GF-D8 (cell line): ENCODE measurements at places on chromosomes 11 and 22.

- no peak for DNase-seq
Observed at GRCh38 chr22:33006220-33006954, 51.8 kb downstream of the SYN3 start.

- no peak for DNase-seq
Observed at GRCh38 chr22:46491946-46492345, 45.5 kb downstream of the CELSR1 start.

GRCh38 chr22:28548406-28548805 is 131.2 kb downstream of the TTC28 start:
- DNase-seq: no peak

DNA sequence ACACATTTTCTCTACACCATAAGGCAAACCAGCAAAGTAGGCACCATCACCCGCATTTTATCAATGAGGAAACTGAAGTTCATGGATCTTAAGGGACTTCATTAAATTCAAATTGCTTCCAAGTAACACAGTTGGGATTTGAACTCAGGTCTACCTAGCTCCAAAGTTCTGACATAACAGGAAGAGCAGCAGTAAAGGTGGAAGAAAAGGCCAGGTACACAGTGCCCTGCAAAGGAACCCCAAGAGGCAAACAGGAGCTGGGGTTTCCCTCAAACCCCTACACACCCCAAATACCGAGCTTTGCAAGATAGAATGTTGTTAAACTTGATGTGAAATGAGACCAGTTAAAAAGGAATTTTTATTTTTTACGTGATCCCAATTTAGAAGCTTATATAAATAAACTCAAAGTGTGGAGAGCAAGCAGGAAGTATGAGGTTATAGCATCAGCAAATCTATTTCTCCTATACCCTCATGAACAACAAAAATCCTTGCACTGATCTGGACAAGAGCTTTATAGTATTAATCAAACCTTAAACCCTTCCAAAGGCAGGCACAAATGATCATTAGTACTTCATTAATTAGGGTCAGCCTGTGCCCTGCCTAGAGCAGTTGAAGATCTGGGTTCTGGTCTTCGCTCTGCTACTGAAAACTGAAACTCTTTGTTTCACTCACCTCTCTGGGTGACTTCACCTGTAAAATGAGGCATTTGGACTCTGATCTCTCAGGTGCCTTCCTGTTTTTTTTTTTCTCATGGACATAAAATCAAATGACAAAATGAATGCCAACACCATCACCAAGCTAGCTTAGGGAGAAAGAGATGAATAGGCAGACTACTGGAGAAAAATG is 36.5 kb downstream of the SYTL2 start:
- no peak for DNase-seq

GRCh38 chr11:48167380-48167779 is 49.2 kb upstream of the OR4B1 start:
- no peak for DNase-seq

DNA sequence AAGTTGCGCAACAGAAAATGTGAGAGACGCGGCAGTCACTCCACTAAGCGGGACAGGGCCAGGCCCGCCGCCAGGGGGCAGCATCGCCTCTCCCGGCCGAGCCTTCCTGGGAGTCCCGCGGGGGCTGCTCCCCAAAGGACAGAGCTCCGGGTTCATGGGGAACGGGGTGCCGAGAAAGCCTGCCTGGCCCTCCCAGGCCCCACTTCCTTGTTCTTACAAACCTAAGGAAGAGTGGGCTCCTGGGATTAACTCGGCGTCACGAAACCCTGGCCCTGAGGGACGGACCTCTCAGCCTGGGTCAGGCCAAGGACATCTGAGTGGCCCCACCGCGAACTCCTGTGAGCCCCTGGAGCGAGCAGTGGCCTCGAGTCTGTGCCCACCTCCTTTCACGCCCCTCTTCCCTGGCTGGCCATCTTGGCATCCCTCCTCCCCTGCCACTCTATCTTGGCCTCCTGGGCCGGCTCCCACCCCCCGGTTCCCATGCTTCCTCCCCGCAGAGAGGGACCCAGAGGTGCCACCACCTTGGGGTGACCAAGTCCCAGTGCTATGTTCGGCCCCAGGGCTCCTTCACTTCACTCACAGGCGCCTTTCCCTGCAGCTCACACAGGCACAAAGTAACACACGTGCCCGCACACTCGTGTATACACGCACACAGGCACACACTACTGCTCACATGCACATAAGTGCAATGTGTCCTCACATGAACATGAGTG is 99.9 kb upstream of the FGF3 start:
- no peak for DNase-seq

DNA sequence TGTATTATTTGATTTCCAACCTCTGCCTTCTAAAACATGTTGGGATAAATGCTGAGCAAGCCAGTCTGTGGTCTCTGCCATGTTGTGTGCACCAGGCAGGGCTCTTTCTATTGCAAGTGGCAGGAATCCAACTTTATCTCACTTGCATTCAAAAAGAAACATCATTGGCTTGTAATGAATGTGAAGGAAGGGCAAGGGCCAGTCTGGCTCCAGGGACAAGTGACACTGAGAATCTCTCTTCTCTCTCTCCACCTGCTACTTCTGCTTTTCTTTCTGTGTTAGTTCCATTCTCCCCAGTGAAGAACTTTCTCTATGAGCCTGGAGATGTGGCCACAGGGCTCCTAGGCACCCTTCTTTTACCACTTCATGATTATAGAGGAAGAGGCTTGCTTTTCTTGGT is 329.9 kb upstream of the NCAM1 start:
- no peak for DNase-seq

DNA sequence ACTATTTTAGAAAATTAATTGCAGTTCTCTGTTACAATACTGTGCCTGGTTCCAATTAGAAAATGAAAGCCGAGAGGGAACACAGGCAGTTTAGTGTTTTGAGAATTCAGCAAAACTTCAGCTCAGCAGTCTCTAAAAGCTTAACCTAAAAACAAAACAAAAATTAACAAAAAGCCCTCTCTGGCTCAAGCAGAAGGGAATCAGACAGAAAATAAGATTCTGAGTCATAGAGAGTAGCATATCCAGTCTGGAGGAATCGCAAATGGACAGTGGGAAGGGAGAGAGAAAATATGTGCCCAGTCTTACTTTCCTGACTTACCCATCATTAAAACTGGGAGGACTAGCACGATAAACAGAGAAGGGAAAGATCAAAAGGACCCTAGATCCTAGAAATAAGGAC is 38.1 kb upstream of the CHRM4 start:
- DNase-seq: no peak

GRCh38 chr11:20275987-20276965 is 87.2 kb upstream of the HTATIP2 start:
- DNase-seq: no peak

DNA sequence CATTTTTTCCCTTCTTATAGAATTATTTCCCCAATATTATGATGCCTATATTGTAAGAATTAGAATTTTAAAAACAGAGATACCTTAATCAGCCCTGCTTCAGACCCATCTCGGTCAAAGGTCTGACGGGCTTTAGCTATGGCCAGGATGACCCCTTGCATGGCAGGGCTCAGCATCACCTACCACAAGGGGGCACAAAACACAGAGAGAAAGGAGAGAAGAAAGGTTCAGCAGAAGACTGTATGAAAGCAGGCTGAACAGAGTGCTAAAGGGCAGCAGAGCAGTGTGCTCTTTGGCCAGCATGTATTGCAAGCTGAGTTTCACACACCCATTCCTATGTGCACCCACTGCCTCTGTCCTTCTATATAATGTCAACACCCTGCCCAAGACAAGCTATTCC is 26.8 kb downstream of the CLDN25 start:
- DNase-seq: peak; percentile 34

GRCh38 chr11:35725885-35726284 is 63.3 kb downstream of the TRIM44 start:
- DNase-seq: no peak

DNA sequence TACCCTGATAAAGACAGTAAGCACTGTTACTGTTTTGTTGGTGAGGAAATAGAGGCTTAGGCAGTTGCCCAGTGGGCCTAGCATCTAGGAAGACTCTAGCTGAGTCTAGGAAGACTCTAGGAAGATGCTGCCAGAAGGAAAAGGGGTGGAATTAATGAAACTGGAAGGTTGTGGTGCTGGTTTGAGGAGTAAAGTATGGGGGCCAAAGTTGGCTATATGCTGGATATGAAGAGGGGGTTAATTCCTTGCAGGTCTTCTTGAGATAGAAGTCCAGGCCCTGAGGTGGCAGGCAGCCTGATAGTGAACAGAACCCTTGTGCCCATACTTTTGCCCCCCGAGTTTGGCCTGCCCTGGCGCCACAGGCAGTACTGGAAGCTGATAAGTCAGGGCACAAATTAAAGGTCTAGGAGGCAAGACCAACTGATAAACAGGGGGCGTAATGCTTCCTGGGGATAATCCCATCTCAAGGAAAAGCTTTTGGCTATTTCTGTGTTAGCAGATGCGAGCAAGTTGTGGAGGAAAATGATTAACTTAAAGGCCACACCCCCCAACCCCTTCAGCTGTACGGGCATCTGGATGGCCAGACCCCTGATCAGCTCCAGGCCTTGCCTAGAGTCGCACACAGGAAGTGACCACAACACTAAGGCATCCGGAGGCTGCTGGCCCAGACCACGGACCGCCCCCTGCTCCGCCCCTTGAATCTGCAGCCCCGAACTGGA is 3.1 kb downstream of the ILK start:
- peak; percentile 37 for DNase-seq

DNA sequence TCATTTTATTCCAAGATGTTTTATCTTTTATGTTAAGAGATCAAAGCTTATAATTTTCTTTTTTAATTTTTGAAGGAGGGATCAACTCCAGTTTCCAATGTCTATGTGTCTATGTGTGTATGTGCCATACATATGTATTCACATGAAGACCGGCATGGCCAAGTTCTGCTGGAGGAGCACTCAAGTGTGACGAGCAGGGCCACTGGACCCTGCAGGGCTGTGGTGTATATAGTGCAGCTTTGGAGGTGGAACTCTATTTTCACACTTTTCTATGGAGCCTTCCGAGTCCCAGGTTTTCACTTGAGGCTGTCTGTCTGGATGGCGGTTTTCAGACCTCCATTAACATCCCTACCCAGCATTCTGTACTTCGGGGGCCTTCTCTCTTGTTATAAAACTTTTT is 36.5 kb upstream of the TTC12 start:
- DNase-seq: no peak

GRCh38 chr22:36838119-36839030 is 21.5 kb upstream of the PVALB start:
- DNase-seq: no peak

- DNase-seq: no peak
Observed at GRCh38 chr22:41576877-41577276, 12.8 kb downstream of the PMM1 start.

- no peak for DNase-seq
Observed at GRCh38 chr22:46531581-46532175, 5.7 kb downstream of the CELSR1 start.
